Immature natural killer cell (primary cell): ENCODE measurements at places on chromosomes 5 and 9. TPM values are rescaled to one million over a fixed set of nuclear protein-coding genes. Genes with fewer than 3 reads are reported as not detected.

DNA sequence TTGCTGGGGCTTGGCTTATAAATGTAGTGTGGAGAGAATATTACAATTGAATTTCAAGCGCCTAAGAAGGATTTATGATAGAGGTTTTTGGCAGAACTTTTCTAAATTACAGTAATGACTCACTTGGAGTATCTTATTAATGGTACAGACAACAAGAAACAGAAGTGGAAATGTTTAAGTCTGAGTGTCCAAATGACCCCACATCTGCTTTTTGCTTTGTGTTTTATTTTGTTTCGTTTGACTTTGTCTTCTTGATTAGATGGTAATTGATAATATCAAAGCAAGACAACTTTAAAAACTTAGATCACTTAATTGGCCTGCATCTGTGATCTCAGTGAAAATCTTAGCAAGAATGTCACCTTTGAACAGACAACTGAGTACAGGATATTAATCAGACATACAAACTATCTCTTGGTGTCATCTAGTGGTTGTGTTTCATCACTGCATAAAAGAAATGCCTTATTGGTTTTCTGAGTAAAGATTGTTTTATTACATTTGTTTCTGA lies 577.4 kb downstream of the ISL1 start:
- DNase-seq, result no peak
- H3K36me3 ChIP-seq, result no peaks in the 10 kb centered on the region
- no peaks in the 10 kb centered on the region for H3K4me1 ChIP-seq

Gene PITX1
- not detected for polyA plus RNA-seq

Gene ZFP2
- polyA plus RNA-seq, result not detected

GRCh38 chr9:104009826-104010225 lies 84.3 kb upstream of the SMC2 start:
- no peak overlapping the region for H3K4me3 ChIP-seq
- H3K27ac ChIP-seq, result no peak overlapping the region
- DNase-seq, result no peak
- H3K27me3 ChIP-seq, result peaks cover 5% of the 10 kb centered on the region
- no peaks in the 10 kb centered on the region for H3K4me1 ChIP-seq

- H3K4me3 ChIP-seq, result no peak overlapping the region
- H3K4me1 ChIP-seq, result no peaks in the 10 kb centered on the region
- H3K27me3 ChIP-seq, result peaks cover 4% of the 10 kb centered on the region
- no peak overlapping the region for H3K27ac ChIP-seq
- no peak for DNase-seq
- no peaks in the 10 kb centered on the region for H3K36me3 ChIP-seq
Observed at GRCh38 chr5:143412661-143413342, 9.3 kb upstream of the NR3C1 start.

GRCh38 chr9:82024908-82025307 lies 36.3 kb downstream of the SPATA31D1 start:
- no peaks in the 10 kb centered on the region for H3K36me3 ChIP-seq
- H3K27ac ChIP-seq, result no peak overlapping the region
- no peak for DNase-seq
- no peaks in the 10 kb centered on the region for H3K27me3 ChIP-seq
- H3K4me1 ChIP-seq, result no peaks in the 10 kb centered on the region

Gene FCN2
- not detected for polyA plus RNA-seq

- peak overlapping the region; percentile 98 for H3K27ac ChIP-seq
- H3K4me1 ChIP-seq, result peaks cover 44% of the 10 kb centered on the region
- H3K36me3 ChIP-seq, result peaks cover 4% of the 10 kb centered on the region
- H3K27me3 ChIP-seq, result peaks cover 6% of the 10 kb centered on the region
- peak overlapping the region; percentile 94 for H3K4me3 ChIP-seq
- no peak for DNase-seq
Observed at GRCh38 chr5:134175921-134176510, 734 bp downstream of the SKP1 start.

DNA sequence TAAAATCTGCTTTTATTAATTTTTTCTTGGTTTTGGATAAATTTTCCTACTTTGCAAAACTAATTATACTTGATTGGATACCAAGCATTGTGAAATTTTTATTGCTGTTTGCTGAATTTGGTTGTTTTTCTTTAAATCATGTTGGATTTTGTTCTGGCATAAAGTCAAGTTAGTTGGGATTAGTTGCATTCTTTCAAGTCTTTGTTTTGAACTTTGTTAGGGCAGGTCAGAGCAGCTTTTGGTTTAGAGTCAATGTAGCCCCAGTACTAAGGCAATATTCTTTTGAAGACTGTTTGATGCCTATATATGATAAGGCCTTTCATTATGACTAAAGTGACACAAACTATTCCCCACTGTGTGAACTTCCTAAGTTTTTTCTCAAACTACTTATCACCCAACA lies 531.1 kb downstream of the RASEF start:
- no peaks in the 10 kb centered on the region for H3K36me3 ChIP-seq

GRCh38 chr9:94599102-94599501 lies 5.5 kb upstream of the FBP2 start:
- H3K4me3 ChIP-seq, result no peak overlapping the region
- DNase-seq, result no peak
- H3K36me3 ChIP-seq, result peaks cover 7% of the 10 kb centered on the region
- peaks cover 10% of the 10 kb centered on the region for H3K4me1 ChIP-seq
- no peak overlapping the region for H3K27ac ChIP-seq

Gene SHOC1
- not detected for polyA plus RNA-seq

GRCh38 chr9:133986774-133987445 lies 5.2 kb downstream of the VAV2 start:
- peaks cover 9% of the 10 kb centered on the region for H3K27me3 ChIP-seq
- no peak overlapping the region for H3K4me3 ChIP-seq
- DNase-seq, result no peak
- H3K27ac ChIP-seq, result no peak overlapping the region
- H3K4me1 ChIP-seq, result peaks cover 2% of the 10 kb centered on the region
- H3K36me3 ChIP-seq, result no peaks in the 10 kb centered on the region

DNA sequence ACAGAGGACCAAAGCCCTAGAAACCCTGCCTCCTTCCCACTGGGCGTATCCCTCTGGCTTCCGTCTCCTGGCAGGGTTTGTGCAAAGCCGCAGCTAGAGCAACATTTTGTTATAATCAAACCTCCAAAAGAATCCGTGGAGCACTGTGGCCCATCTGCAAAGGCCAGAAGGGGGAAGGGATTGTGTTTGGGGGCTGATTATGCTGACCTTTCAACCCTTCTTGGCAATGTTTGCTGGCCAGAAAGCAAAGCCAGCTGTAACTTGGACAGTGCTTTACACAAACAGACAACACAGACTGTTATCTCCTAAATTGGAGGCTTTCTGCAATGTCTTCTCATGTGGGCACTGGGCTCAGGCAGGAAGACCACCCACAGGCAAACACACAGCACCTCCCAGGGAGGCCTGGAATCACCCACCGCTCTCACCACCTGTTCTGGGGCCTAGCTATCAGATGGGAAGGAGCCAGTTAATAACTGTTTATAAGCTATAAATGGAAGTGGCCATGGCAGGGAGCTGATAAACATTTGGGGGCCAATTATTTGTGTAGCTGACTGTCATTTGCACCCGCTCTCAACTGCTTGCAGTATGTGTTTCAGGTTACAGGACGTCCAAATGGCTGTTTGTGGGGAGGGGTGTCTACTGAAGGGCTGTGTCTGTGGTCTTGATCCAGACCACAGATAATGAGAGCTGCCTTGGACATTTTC lies 121.6 kb upstream of the ERCC6L2 start:
- no peaks in the 10 kb centered on the region for H3K36me3 ChIP-seq
- H3K4me1 ChIP-seq, result peaks cover 5% of the 10 kb centered on the region
- H3K4me3 ChIP-seq, result no peak overlapping the region
- H3K27ac ChIP-seq, result no peak overlapping the region

GRCh38 chr9:134871697-134872340 lies 8.8 kb upstream of the FCN2 start:
- H3K4me3 ChIP-seq, result no peak overlapping the region
- DNase-seq, result no peak
- peaks cover 3% of the 10 kb centered on the region for H3K27me3 ChIP-seq
- H3K36me3 ChIP-seq, result no peaks in the 10 kb centered on the region
- H3K27ac ChIP-seq, result no peak overlapping the region
- H3K4me1 ChIP-seq, result no peaks in the 10 kb centered on the region

GRCh38 chr9:111959468-111960359 lies 63.1 kb downstream of the UGCG start:
- no peaks in the 10 kb centered on the region for H3K36me3 ChIP-seq

DNA sequence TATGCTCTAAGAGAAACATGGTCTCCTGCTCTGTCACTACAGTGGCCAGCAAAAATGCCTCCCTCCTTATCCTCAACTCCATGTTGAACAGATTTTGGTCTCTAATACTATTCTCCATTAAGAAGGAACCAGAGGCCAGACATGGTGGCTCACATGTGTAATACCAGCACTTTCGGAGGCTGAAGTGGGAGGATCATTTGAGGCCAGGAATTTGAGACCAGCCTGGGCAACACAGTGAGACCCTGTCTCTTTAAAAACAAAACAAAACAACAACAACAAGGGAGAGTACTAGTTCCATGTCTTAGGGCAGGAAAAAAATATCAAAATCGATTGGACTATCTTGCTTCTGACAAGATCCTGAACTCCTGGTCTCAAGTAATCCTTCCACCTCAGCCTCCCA lies 14.6 kb downstream of the INIP start:
- no peak overlapping the region for H3K4me3 ChIP-seq
- peaks cover 34% of the 10 kb centered on the region for H3K4me1 ChIP-seq
- H3K27ac ChIP-seq, result no peak overlapping the region
- no peak for DNase-seq
- no peaks in the 10 kb centered on the region for H3K27me3 ChIP-seq

DNA sequence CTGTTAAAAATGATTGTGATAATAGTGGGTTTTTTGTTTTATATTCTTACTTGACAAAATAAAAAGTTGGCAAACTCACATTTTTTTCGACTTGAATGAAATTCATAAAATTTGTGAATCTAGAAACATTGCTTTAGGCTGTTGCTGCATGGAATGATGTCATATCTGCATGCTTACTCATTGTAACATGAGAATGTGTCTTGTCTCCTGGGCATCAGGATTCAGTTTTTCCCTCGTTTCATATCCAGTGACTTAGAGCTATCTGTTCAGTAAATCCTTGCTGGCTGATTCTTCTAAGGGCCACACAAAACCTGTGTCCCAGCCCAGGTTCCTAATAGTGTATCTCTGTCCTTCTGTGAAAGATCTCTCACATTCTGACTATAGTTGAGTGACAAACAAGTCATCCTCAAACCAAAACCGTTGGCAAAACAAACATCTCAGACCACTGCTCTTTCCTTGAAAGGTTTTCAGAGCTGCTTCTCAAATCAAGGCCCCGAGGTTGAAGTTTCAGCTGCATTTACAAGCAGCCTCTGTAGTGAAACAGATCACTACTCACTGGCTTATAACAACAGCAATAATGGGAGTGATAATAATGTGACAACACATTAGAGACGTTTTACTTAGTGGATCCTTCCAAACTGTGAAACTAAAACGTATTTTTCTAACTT lies 95.0 kb downstream of the NPR3 start:
- no peaks in the 10 kb centered on the region for H3K36me3 ChIP-seq
- no peak overlapping the region for H3K4me3 ChIP-seq
- no peaks in the 10 kb centered on the region for H3K27me3 ChIP-seq
- peaks cover 11% of the 10 kb centered on the region for H3K4me1 ChIP-seq
- no peak overlapping the region for H3K27ac ChIP-seq
- no peak for DNase-seq

DNA sequence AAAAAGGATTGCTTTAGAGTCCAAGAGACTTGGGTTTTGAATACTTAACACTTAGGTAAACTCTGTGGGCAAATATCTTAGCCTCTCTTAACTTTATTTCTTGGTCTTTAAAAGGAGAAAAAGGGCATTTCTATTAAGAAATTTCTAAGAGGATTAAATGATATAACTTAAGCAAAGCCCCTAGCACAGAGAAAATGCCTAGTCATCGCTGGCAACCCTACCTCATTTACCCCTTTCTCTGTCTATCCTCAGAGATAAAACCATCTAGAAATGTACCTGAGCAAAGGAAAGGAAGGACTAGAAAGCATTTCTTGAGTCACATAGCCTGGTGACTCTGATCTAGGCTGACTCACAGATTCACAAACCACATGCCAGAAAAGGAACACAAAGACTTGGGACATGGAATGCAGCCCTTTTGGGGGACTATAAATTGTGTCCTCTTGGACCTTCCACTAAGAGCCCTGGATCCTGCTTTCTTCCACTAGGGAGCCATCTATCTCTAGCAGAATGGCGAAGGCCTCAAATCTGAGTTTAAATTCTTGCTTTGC lies 120.6 kb downstream of the FOXD1 start:
- H3K36me3 ChIP-seq, result no peaks in the 10 kb centered on the region
- H3K4me3 ChIP-seq, result no peak overlapping the region
- H3K27me3 ChIP-seq, result peaks cover 5% of the 10 kb centered on the region
- no peaks in the 10 kb centered on the region for H3K4me1 ChIP-seq
- no peak overlapping the region for H3K27ac ChIP-seq

Gene NUP155
- 5.8 TPM for polyA plus RNA-seq

DNA sequence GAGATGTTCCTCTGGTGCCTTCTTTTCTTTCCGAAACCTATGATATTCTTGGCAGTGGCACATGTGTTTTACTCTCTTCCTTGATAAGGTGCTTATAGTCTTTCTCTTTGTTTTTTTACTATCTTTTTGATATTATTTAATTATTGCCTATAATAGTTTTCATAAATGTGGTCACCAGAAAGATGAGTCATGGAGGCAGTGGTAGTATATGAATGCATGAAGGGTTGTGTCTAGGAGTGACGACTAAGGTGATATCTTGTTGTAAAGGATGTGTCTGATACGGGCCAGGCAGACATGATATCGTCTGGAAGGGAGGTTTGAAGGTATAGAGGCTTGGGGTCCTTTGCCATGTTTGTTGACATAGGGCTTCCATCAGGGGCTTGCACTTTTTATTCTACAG lies 36.8 kb downstream of the SLC44A1 start:
- H3K27ac ChIP-seq, result no peak overlapping the region
- no peaks in the 10 kb centered on the region for H3K27me3 ChIP-seq
- DNase-seq, result no peak
- H3K4me3 ChIP-seq, result no peak overlapping the region

GRCh38 chr9:108197008-108197365 lies 658.8 kb downstream of the ACTL7B start:
- H3K4me1 ChIP-seq, result no peaks in the 10 kb centered on the region
- DNase-seq, result no peak
- no peaks in the 10 kb centered on the region for H3K27me3 ChIP-seq
- H3K36me3 ChIP-seq, result no peaks in the 10 kb centered on the region

Gene PLPPR1
- polyA plus RNA-seq, result not detected

Gene HTR1A
- polyA plus RNA-seq, result not detected

Gene RNF183
- not detected for polyA plus RNA-seq

GRCh38 chr5:146243247-146243646 lies 39.8 kb downstream of the RBM27 start:
- peaks cover 17% of the 10 kb centered on the region for H3K4me1 ChIP-seq
- peaks cover 4% of the 10 kb centered on the region for H3K36me3 ChIP-seq
- no peaks in the 10 kb centered on the region for H3K27me3 ChIP-seq

DNA sequence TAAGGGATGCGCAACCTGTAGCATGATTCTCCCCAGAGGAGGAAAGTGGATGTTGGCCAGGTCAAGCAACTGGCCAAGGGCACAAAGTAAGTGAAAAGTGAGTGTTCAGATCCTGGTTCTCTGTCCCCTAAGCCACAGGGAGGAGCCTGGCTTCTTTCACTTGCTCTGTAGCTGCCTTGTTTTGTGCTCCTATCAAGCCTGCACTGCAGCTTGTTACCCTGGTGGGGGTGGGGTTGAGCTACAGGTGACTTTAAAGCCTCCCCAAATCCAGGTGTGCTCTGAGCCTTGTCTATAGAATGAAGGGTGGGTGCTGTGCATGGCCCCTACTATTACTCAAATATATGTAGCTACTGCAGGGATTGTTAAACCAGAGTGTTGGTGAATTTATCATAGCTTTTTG lies 32.9 kb downstream of the RALGPS1 start:
- H3K4me1 ChIP-seq, result no peaks in the 10 kb centered on the region
- no peak overlapping the region for H3K27ac ChIP-seq
- no peak for DNase-seq
- H3K27me3 ChIP-seq, result no peaks in the 10 kb centered on the region
- H3K36me3 ChIP-seq, result peaks cover 3% of the 10 kb centered on the region

Gene LCN9
- polyA plus RNA-seq, result not detected

GRCh38 chr9:77469515-77470231 lies 178.4 kb downstream of the GNA14 start:
- H3K4me3 ChIP-seq, result no peak overlapping the region
- H3K27ac ChIP-seq, result no peak overlapping the region
- H3K27me3 ChIP-seq, result no peaks in the 10 kb centered on the region
